ENCODE measurements at places on chromosomes 2 and 18. TPM values are rescaled to one million over a fixed set of nuclear protein-coding genes. Genes with fewer than 3 reads are reported as not detected.

GRCh38 chr2:235270291-235270690, 223.6 kb upstream of the AGAP1 start:
- H3K4me3 ChIP-seq = no peak overlapping the region
- DNase-seq = no peak
- H3K27me3 ChIP-seq = no peaks in the 10 kb centered on the region
- no peak overlapping the region for H3K27ac ChIP-seq
- H3K36me3 ChIP-seq = no peaks in the 10 kb centered on the region

DNA sequence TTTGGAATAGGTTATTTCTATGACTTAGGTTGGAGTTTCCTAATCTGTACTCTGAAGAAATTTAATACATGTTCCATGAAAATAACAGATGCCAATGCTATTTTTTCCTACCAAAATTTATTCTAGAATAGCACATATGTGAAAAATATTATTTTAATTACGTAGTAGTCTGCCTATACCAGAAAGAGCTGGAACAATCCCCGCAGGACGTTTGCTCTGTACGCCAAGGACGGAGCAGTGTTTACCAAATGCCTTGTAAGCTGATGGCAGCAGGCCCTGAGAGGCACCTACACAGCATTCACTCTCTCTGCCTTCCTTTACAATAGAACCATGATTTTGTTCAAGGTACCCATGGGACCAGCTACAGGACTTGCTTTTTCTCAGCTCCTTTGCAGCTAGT, 16.8 kb upstream of the SLC1A4 start:
- H3K4me1 ChIP-seq = peaks cover 3% of the 10 kb centered on the region
- no peaks in the 10 kb centered on the region for H3K27me3 ChIP-seq
- H3K36me3 ChIP-seq = no peaks in the 10 kb centered on the region

DNA sequence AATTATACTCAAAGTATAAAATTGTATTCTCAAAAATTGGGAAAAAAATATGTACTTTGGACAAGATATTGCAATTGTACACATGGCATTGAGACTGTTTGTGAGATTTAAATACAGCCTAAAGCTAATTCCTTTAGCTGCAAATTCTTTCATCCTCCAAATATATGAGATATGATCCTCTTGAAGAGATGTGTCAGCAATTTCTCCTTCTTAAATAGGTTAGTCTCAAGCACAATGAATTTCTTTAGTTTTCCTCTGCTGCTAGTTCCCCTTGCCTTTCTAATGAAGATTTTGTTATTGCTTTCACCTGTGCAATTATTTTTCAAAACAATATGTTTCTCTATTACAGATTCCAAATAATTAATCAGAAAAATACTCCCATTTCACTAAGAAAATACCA, 153.4 kb upstream of the GULP1 start:
- H3K4me1 ChIP-seq = no peaks in the 10 kb centered on the region
- H3K27ac ChIP-seq = no peak overlapping the region
- DNase-seq = no peak

DNA sequence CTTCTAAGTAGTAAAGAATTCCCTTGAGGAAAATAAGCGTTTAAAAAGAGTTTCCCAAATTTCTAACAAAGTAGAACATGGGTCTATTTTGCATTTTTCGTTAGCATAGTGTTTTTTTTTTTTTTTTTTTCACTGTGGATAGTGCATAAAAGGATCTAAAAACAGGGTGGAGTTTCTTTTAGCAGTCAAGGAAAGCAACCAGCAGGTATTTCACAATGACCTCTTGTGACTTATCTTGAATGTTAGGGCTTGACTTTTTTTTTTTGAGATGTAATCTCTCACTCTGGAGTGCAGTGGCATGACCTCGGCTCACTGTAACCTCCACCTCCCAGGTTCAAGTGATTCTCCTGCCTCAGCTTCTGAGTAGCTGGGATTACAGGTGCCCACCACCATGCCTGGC, 14.9 kb upstream of the DGKD start:
- no peaks in the 10 kb centered on the region for H3K36me3 ChIP-seq
- no peaks in the 10 kb centered on the region for H3K27me3 ChIP-seq
- H3K4me3 ChIP-seq = no peak overlapping the region
- no peaks in the 10 kb centered on the region for H3K4me1 ChIP-seq
- no peak overlapping the region for H3K27ac ChIP-seq

- DNase-seq = no peak
- H3K27ac ChIP-seq = no peak overlapping the region
- H3K27me3 ChIP-seq = no peaks in the 10 kb centered on the region
- no peaks in the 10 kb centered on the region for H3K4me1 ChIP-seq
These were observed 39.8 kb upstream of the SNED1 start for GRCh38 chr2:240958366-240959213.

DNA sequence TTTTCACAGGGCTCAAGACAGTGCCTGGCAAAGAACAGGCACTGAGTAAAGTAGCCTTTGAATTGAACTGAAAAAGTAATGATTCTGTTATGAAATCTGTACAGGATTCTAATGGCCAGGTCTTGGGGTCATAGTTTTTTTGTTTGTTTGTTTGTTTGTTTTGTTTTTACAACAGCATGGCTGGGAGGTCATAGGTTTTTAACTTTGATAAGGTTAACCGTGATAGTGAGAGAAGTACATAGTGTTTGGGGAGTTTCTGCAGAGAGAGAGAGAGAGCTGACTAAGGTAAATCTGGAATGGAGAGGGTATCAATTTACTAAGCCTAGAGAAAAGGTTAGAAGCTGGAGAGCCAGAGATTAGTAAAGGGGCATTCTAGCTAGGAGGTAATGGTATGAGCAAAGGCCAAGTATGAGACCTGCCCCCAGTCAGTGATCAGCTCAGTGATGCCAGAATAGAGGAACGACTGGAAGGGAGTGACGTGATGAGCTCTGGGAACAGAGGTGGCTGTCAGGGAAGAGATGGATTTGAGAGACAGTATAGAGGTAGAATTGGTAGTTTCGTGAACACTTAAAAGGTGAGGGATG, 25.9 kb downstream of the XRCC5 start:
- H3K36me3 ChIP-seq = peaks cover 16% of the 10 kb centered on the region
- H3K4me3 ChIP-seq = no peak overlapping the region

DNA sequence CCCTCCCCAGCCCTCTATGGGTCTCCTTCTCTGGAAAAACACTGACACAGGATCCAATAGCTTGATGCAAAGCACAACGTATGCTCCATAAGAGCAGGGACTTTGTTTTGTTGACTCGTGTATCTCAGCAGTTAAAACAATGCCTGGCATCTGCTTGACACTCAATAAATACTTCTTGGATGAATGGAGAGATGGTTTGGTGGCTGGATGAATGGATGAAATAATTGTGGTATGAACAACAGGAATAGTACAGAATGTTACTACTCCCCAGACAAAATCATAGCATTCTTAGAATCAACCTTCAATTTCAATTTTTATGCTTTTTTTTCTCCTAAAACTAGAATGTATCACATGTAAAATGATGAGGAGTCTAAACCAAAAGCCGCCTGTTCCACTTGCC, 57.4 kb downstream of the KCNE4 start:
- no peaks in the 10 kb centered on the region for H3K27me3 ChIP-seq
- H3K27ac ChIP-seq = no peak overlapping the region
- no peak for DNase-seq
- H3K4me1 ChIP-seq = no peaks in the 10 kb centered on the region

- no peaks in the 10 kb centered on the region for H3K27me3 ChIP-seq
- H3K4me1 ChIP-seq = no peaks in the 10 kb centered on the region
- no peak overlapping the region for H3K4me3 ChIP-seq
- no peak for DNase-seq
- no peaks in the 10 kb centered on the region for H3K36me3 ChIP-seq
These were observed 161.0 kb downstream of the TWIST2 start for GRCh38 chr2:239008677-239009588.

The TLK1 gene
- total RNA-seq = 61.8 TPM

The PMAIP1 gene
- 0.24 TPM for total RNA-seq
